Stimulated activated CD8-positive, alpha-beta memory T cell treated with anti-CD3 and anti-CD28 coated beads, Interleukin-15, amount 100 ng/mL, for 1 hour (primary cell): ENCODE measurements at places on chromosomes 11 and 22.
A peak's percentile ranks its signal among the peaks of the same experiment; 100 is the strongest.

- no peak for DNase-seq
Observed at GRCh38 chr11:2472428-2473186, 27.8 kb downstream of the KCNQ1 start.

DNA sequence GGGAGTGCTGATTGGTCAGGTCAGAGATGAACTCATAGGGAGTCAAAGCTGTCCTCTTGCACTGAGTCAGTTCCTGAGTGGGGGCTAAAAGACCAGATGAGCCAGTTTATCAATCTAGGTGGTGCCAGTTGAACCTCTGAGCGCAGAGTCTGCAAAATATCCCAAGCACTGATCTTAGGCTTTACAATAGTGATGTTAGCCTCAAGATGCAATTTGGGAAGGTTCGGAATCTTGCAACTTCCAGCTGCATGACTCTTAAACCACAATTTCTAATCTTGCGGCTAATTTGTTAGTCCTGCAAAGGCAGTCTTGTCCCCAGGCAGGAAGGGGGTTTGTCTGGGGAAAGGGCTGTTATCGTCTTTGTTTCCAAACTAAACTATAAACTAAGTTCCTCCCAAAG lies 92.3 kb upstream of the PARVA start:
- DNase-seq, result no peak

DNA sequence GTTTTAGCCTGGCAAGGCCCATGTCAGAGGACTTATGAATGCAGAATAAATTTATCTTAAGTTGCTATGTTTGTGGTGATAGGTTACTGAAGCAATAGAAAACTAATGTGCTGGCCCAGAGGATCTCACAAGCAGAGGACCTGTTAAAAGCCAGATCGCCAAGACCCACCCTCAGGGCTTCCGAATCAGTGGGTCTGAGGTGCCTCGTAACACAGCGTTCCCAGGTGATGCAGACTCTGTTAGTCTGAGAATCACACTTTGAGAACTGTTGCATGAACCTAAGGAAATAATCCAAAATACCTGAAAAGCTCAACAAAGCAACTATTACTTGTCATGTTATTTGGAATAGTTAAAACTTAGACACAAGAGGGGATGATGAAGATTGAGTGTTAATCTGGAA lies 6.7 kb upstream of the SCARF2 start:
- no peak for DNase-seq

DNA sequence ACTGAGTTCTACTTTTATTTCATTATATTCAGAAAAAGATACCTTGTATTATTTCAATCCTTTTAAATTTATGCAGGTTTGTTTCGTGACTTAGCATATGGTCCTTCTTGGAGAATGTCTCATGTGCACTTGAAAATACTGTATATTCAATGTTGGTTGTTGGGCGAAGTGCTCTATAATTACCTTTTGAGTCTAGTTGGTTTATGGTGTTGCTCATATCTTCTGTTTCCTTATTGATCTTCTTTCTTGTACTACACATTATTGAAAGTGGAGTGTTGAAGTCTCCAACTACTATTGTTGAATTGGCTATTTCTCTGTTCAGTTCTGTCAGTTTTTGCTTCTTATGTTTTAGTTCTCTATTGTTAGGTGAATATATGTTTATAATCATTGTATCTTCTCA lies 90.4 kb downstream of the KCNQ1OT1 start:
- no peak for DNase-seq

DNA sequence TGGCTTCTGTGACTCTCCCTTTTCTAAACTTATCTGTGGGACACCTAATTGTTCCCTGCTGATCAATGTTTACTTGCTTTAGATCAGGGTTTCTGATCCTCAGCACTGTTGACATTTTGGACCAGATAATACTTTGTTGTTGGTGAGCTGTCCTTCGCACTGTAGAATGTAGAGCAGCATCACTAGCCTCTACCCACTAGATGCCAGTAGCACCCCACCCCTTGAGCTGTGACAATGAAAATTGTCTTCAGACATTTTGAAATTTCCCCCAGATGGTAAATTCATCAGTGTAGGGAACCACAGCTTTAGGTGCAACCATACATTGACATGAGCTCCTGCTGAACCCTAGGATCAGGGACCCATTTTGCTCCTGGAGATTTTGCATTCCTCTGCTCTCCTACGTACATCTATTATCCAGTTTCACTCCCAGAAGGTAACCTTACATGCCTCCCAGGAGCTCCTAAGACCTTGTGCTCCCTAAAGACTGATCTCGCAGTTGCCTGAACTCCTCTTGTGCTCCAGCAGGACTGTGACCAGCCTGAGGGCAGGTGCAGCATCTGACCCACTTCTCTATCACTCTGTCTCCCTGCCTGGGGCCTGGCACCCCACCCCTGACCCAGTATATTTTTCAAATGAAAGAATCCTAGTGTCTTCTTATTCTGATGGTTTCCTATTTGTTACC lies 107.8 kb downstream of the FAR1 start:
- DNase-seq, result peak; percentile 35

GRCh38 chr22:45265535-45265934 lies 19.2 kb upstream of the UPK3A start:
- DNase-seq, result no peak

- DNase-seq, result no peak
Observed at GRCh38 chr11:85663080-85663752, 1.7 kb downstream of the CREBZF start.

- no peak for DNase-seq
Observed at GRCh38 chr11:94271885-94272372, 32.5 kb upstream of the IZUMO1R start.

GRCh38 chr22:17109113-17109865 lies 11.9 kb downstream of the TMEM121B start:
- DNase-seq, result no peak

- DNase-seq, result no peak
Observed at GRCh38 chr11:132349811-132350733, 979.7 kb downstream of the NTM start.

- no peak for DNase-seq
Observed at GRCh38 chr22:33584152-33584551, 336.1 kb downstream of the LARGE1 start.

DNA sequence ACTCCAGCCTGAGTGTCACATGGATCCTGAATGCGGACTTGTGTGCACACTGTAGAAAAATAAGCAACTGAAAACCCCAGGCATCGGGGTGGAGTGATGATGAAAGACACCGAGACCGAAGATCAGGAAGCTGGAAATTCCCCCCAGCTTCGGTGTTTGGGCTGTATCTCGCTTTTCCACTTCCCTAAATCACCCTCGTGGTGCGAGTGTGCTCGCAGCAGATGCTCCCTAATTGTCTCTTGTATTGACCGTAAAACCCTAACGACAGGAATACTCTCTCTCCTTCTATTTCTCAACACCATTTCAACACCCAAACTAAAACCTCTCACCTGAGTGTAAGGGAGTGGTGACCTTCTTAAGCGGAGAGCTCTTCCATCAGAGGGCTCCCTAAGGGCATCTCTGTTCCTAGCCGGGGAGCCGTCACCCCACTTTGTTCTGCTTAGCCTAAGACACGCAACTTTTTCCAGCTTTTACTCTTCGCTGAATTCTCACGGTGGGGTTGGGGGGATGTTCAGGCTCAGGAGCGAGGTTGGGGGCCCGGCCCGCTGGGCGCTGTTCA lies 635 bp upstream of the GRK3 start:
- DNase-seq, result no peak

GRCh38 chr11:61887839-61888494 lies 3.4 kb downstream of the FADS3 start:
- DNase-seq, result no peak

GRCh38 chr22:45828841-45829240 lies 148.1 kb downstream of the WNT7B start:
- DNase-seq, result no peak

- DNase-seq, result no peak
Observed at GRCh38 chr11:117424781-117425180, 97.1 kb downstream of the CEP164 start.

GRCh38 chr11:107675902-107676301 lies 36.0 kb downstream of the SLN start:
- DNase-seq, result no peak

- DNase-seq, result no peak
Observed at GRCh38 chr11:112477152-112477551, 216.5 kb upstream of the PLET1 start.

- DNase-seq, result no peak
Observed at GRCh38 chr11:70351646-70352045, 46.7 kb upstream of the CTTN start.

DNA sequence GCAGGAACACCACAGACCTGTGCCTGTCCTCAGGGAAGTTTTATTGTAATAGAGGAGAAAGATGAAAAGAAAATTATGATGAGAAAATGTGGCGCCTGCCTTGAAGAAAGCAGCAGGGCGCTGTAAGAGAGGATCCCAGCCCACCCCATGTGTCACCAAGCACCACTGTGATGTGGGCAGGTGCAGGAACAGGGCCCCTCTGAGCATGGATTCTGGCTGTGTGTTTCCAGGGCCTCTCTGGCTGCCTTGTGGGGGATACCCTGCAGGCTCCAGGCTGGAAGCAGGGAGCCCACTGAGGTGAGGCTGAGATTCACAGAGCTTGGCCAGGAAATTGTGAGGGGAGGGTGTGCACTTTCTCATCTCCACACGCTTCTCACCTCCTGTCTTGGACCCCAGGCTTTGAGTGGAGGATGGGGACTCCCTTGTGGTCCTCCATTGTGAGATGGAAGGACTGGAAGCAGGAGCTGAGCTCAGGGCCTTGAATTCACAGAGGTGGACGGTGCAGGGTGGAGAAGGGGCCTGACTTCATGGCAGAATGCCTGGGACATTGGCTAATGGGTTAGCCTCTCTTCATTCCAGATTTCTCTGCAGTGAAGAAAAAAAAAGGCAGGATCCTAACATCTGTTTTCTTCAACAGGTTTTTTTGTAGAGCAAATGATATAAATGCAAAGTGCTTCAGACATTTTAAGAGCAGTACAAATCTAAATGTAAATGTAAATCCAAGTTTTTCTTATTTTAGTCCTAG lies 246.6 kb upstream of the B3GAT1 start:
- no peak for DNase-seq

- peak; percentile 44 for DNase-seq
Observed at GRCh38 chr11:69642913-69643632, 2.1 kb downstream of the CCND1 start.

DNA sequence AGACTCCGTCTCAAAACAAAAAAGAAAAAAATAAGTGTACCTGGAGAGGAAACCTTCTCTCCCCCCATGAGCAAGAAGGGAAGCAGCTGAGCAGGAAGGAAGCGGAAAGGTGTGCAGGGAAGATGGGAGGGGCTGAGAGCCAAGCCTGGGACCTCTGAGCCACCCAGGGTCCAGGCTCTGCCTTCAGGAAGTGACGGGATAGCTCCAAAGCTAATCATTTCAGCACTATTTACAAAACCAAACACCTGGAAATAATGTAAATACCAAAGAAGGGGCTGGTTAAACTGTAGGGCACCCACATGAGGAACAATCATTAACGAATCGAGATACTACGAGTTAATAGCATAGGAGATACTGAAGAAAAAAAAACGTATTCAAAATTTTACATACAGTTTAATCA lies 27.9 kb downstream of the ARRB1 start:
- no peak for DNase-seq

DNA sequence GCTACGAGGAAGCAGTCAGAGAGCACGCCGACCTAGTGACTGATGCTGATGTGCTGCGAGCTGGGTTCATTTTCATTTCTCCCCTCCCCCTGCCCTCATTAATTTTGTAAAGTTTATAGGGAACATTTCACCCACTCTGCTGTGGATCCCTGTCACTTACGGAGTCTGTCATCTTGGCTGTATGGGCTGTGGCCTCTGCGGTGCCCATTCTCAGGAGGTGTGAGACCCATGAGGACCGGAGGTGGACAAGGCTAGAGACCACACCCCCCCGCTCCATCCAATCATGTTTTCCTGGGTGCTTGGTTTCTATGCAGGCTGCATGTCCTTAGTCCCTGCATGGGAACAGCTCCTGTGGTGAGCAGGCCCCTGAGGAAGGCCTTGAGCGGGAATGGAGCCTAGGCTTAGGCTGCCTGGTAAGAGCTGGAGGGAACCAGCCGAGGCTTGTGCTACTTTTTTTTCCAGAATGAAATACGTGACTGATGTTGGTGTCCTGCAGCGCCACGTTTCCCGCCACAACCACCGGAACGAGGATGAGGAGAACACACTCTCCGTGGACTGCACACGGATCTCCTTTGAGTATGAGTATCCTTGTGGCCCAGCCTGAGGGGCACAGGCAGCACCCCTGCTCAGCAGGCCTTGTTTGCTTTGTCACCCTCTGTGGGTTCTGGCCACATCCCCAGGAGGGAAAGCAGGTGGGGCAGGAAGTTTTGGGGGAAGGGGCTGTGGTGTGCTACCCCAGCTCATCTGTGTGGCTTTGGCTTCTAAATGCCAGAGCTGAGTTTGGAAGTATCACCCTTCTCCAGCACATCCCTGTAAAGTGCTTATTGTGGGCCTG lies 19.1 kb downstream of the CLDN5 start:
- no peak for DNase-seq

DNA sequence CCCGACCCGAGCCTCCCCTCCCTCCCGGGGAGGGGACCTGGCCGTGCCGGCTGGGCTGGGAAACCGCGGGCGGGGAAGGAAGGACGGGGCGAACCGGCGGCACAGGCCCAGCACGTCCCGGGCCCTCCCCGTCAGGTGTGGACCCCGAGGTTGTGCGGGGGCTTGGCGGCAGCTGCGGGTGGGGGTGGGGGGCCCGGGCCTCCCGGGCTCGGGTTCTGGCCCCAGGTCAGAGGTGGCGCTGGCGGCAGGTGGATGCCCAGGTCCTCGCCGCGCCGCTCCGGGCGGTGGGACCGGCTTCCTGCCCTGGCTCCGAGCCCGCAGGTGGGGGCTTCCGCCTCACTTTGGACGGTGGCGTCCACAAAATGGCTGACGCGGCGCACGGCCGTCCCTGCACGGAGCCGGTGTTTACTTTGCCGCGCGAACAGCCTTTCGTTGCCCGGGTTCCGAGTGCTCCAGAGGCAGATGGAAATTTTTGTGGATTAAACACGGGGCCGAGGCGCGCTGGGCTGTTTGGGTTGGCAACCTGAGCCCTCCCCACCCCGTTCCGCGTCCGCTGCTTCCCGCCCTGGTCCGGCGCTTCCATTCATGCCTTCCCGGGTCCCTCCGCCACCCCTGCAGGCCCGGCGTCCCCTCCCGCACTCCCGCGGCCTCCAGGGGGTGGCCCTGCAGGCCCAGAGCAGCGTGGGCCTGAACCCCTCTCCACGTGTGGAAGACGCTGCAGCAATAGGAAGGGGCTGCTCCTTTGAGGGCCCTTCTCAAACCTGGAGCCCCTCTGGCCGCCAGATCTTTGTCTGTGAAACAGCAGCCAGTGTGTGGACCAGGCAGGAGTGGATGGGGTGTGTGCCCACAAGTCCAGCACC lies 92.0 kb upstream of the KCNQ1OT1 start:
- no peak for DNase-seq

- DNase-seq, result no peak
Observed at GRCh38 chr11:17597770-17598169, 50.7 kb downstream of the OTOG start.

GRCh38 chr11:2994336-2994730 lies 2.2 kb upstream of the NAP1L4 start:
- no peak for DNase-seq

- no peak for DNase-seq
Observed at GRCh38 chr11:64078905-64079304, 43.2 kb downstream of the FLRT1 start.

- no peak for DNase-seq
Observed at GRCh38 chr22:28769394-28770085, 3.0 kb upstream of the CCDC117 start.
